ENCODE measurements at places on chromosomes 1 and 21.

GRCh38 chr1:161020509-161021164, at the start of gene F11R:
Gene F11R (minus strand): TSS chr1:161021152. CDS start chr1:161021073, 79 bp downstream.
- DNase-seq: no peak

- no peak for DNase-seq
Measured at GRCh38 chr1:11795238-11795890, 10.4 kb downstream of the MTHFR start.

DNA sequence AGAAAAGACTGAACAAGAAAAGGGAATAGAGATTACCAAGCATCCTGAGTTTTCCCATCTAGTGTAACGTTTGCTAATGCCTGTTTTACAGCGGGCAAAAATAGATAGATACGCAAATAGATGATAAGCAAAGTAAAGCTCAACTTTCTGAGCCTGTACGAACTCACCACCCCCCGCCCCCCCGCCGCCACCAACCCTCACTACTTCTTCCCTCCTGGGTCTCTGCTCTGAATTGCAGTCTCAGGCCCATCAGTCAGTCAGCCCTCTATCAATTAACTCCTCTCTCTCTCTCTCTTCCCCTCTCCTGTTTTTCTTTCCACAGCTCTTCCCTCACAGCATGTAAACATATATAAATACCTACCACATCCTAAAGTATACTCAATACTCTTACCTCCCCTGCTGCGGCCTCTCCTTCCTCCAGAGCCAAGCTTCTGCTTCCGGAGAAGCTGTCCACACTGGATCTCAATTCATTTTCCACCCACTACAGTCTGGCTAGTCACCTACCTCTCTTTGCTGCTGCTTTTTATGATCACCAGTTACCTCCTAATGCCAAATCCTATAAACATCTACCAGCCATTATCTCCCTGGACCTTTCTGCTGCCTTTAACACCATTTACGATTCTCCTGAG, 64.6 kb downstream of the CAPN2 start:
- DNase-seq: no peak

DNA sequence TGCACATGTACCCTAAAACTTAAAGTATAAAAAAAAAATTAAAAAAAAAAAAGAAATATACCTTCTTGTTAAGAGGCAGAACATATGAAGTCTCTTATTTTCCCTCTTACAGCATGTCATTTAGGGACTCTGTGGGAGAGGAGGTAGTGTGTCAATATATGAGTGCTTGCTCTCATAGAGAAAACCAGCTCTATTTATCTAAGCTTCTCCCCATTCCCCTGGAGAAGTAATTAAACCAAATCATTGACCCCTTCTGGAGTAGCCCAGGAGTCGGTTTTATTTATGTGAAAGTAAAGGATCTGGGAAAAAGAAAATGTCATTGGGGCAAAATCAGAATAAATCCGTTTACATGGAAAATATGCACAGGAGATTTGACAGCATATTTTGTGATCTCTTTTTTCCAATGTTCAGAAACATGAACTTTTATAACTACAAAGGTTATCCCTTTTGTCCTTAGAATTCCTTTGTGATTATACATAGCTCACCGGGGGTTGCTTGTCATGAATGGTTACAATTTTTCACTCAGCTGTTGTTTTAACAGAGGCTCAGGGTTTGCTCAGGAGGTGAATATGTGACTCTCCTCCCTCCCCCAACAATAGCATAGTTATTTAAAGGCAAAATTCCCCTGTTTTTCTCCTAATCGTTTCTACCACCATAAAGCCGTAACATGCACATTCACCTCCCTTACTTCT, 114.5 kb upstream of the C1orf21 start:
- no peak for DNase-seq

DNA sequence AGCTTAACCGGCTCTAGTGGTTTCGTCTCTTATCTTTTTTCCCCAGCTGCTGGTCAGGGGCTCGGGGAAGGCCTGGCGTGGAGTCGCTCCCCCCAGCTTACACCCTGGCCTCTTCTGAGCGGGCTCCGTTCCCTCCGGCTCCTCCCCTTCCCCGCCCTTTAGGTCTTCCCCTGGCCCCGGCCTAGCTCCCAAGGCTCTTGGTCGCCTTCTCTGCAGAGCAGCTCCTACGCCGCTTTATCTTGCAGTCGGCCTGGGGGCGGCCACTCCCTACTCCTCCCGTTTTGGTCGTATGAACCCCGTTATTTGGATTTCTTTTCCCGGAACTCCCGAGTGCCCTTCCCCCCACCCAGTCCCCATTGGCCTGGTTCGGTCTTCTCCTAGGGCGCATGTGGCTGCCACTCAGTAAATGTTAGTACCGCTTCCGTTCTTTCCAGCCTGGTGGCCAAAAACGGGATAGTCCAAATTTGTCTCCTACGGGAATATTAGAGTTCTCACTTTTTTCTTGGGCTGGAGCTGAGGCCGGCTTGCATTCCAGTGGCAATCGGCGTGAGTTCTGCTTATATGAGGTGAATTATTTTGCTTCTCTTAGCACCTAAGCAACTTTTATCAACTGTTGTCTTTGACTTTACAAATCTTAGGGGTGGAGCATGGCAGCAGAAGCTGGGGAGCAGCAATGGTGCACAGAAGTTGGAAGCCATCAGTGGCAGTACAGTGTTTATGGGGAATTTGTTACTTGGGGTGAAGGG, 467 bp downstream of the THRAP3 start:
- no peak for DNase-seq

DNA sequence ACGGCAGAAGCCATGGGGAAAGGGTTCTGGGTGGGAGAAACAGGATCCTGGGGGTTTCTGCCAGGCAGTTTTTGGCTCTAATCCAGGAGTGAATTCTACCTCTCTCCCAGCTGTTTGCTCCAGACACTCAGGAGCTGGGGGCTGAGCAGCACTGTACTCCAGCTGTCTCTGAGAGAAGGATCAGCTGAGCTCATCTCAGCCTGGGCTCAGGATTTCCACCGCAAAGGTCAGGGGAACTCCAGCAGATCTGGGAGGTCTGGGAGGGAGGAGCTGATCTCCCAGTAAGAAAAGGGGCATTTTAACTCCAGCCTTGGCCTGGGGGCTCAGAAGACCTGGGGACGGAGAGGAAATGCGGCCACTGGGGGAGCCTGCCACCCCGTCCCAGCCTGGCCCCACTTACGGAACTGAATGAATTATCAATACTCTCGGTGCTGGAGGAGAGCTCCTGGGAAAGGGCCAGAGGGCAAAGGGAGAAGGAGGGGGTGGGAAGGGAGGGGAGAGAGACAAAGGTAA, 17.3 kb downstream of the PI4KB start:
- no peak for DNase-seq

DNA sequence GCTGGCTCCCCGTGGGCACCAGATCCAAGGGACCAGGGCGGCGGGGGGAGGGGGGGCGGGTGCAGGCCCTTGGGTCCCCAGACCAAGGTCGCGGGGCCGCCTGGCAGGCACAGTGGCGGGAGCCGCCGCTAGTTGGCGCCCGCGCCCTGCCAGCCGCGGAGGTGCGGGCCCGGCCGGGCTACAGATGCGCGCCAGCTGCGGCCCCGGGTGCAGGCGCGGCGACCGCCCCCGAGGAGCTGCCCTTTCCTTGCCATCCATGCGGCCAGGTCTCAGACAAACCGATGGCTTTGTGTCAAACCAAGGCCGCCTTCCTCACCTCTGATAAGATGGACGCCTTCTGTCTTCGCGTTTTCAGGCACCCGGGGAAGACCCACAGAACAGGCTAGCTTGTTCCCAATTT, 2.2 kb upstream of the RUNX3 start:
- DNase-seq: no peak

GRCh38 chr1:118900643-118901440, 87.3 kb downstream of the TBX15 start:
- DNase-seq: no peak

GRCh38 chr1:176559878-176560277, 96.9 kb downstream of the PAPPA2 start:
- DNase-seq: no peak

DNA sequence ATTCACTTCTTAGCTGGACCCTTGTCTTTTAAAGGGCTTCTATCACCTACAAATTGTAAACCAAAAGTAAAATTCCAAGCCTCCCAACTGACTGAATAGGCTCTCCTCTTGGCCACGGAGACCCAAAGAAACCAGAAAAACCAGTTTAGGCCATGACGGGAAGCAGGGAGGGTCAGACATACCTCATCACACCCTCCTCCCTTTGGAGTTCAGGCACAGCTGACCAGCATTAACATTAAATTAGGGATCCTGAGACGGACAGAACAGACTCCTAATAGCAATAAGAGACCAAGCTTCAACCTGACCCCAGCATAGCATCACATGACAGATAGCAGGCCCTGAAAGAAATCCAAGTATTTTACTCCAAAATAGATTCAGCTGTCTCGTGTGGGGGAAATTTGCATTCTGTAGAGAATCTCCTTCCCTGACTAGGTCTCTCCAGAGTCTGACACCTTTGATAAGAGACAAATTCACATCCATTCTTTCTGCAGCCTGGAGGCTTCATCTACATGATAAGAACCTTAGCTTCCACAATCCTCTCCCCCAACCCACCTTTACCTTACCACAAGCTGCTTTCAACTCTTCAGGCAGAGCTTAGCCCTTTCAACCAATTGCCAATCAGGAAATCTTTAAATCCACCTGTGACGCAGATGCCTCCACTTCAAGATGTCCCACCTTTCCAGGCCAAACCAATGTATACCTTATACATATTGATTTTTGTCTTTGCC, 177.1 kb upstream of the RAB4A start:
- DNase-seq: no peak

GRCh38 chr1:211529453-211529852, 37.5 kb upstream of the RD3 start:
- no peak for DNase-seq

DNA sequence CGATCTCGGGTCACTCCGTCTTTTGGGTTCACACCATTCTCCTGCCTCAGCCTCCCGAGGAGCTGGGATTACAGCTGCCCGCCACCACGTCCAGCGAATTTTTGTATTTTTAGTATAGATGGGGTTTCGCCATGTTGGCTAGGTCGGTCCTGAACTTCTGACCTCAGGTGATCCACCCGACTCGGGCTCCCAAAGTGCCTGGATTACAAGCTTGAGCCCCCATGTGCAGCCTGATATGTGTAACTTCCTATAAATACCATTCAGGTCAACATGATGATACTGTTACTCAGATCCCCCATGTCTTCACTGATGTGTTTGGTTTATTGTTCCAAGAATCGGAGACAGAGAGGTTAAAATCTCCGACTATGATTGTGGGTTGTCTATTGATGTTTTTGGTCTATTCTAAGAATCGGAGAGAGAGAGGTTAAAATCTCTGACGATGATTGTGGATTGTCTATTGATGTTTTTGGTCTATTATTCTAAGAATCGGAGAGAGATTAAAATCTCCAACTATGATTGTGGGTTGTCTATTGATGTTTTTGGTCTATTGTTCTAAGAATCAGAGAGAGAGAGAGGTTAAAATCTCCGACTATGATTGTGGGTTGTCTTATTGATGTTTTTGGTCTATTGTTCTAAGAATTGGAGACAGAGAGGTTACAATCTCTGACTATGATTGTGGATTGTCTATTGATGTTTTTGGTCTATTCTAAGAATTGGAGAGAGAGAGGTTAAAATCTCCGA, 17.0 kb downstream of the C1orf159 start:
- no peak for DNase-seq

- no peak for DNase-seq
Measured at GRCh38 chr1:76160225-76160624, 85.7 kb downstream of the ST6GALNAC3 start.

GRCh38 chr1:204268101-204268500, 54.3 kb upstream of the GOLT1A start:
- no peak for DNase-seq

GRCh38 chr1:13733711-13734110, 33.7 kb downstream of the PRDM2 start:
- DNase-seq: no peak

DNA sequence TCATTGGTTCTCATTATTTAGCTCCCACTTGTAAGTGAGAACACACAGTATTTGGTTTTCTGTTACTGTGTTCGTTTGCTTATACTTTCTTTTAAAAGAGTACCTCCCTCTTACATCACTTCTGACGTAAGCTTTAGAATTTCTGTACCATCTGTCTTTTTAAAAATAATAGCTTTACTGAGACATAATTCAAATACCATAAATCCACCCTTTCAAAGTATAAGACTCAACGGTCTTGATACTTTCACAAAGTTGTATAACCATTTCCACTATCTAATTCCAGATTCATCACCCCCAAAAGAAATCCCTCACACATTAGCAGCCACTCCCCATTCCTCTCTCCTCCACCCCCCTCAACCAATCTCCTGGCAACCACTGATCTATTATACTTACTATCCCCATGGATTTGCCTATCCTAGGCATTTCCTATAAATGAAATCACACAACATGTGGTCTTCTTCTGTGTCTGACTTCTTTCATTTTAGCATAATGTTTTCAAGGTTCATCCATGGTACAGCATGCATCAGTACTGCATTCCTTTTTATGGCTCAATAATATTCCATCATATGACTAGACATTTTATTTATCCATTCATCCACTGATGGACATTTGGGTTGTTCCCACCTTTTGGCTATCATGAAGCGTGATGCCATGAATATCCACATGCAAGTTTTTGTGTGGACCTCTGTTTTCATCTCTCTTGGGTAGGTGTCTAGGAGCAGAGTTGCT, 104.7 kb downstream of the HLCS start:
- no peak for DNase-seq

GRCh38 chr1:119225831-119226230, 85.4 kb upstream of the WARS2 start:
- DNase-seq: no peak
